ENCODE measurements at places on chromosomes 5 and 9.

GRCh38 chr9:2229109-2229721 is 214.1 kb downstream of the SMARCA2 start:
- no peak for DNase-seq

DNA sequence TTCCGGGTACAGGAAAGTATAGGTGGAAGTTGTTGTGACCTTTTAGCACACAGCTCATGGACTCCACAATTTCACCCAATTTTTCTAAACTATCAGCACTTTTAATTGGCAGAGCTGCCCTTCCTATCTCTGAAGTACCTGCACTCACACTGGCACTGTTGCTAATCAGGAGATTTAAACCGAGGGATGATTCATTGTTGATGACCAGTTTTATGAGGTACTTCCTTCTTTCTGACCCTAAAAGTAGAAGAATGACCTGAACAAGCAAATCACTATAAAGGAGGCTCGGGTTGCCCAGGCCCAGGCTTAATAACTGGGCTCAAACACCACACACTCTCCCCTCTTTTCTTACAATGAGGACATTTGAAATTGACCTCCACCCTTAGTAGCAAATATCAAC is 105.9 kb downstream of the KCNN2 start:
- peak; percentile 17 for DNase-seq

DNA sequence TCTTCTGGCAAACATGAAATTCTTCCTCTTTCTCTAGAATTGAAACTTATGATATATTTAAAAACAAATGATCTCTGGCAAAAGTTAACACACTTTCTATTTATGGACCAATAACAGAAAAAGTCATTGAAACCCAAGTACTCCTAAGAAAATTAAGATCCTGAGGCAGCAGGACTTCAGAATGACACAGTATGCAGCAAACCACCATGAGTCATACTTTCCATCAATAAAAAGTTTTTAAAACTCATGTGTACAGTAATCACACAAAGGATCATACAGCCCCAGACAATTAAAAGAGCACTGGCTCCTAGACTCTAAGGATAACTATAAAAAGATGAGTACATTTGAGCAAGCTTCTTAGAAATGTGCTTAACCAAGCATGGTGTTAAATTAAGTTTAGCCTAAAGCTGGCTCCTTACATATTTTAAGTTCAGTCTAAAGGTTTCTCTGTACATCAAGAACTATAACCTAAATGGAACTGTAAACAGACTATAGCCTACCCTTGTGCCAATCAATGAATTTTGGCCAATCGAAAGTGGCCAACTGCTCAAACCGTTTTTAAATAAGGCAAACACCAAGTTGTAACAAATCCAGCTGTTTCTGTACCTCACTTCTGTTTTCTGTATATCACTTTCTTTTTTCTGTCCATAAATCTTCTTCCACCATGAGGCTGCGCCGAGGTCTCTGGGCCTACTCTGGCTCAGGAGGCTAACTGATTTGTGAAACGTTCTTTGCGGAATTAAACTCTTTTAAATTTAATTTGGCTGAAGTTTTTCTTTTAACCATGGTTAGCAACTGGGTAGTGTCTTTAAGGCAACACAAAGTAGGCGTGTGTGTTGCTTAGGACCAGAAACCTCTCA is 232.1 kb upstream of the PIK3R1 start:
- DNase-seq: peak; percentile 71

DNA sequence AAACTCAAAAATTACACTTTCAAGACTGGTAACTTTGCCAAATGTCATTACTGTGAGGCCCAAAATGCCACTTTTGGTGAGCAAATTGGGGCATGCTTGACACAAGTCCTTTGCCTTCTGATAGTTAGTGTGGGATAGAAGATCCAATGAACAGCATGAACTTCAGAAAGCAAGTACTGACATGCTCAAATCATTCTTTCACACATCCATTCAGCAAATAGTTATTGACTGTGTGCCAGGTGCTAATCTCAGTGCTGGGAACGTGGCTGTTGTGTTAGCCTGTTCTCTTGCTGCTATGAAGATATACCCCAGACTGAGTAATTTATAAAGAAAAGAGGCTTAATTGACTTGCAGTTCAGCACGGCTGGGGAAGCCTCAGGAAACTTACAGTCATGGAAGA is 247.0 kb downstream of the CHSY3 start:
- peak; percentile 85 for DNase-seq

- DNase-seq: no peak
These were observed 16.4 kb downstream of the TENT4A start for GRCh38 chr5:6729386-6730310.

DNA sequence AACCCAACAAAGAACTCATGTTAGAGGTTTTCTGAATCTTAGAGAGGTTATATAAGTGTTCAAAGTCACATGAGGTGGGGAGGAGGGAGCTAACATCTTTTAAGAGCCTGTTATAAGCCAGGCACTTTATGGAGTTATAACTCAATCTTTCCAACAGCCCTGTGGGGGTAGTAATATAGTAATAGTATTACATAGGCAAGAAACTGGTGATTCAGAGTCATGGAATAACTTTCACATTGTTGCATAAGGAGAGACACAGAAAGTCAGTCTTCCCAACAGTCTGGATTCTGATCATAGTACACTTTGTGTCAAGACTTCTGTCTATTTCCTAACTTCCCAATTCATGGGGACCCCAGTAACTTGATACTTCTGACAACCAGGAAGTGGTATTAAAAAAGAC is 89.2 kb downstream of the ACER2 start:
- DNase-seq: peak; percentile 63

DNA sequence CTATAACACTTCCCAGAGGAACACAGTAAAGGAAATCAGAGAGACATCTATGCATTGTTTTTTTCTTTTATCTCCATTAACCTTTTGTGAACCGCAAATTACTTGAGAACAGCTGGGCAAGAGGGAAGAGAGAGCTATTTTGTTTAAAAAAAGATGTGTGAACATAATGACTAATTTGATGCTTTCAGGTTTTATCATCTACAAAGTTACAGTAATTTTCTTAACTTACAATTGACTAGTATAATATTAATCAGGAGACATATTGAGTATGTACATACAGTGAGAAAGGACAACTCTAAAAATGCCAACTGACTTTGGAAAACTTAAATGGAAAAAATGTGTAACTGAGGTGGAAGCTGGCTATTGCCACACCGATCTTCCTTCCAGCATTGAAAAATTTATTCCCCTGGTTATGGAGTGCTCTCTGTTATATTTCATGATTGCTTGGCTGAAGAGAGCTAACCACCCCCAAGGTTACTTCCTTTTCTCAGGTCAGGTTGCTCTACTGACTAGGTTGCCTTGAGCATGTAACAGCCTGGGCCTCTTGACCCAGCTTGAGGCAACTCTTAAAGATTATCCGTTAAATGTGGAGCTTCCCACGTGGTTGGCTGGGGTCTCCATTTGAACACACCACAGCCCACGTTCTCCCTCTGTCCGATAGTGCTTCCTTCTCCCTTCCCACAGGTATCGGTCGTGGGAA is 62.6 kb upstream of the C6 start:
- no peak for DNase-seq

- DNase-seq: no peak
These were observed 23.7 kb upstream of the CTNNAL1 start for GRCh38 chr9:109036744-109037680.

- peak; percentile 45 for DNase-seq
These were observed 5.7 kb upstream of the RARS1 start for GRCh38 chr5:168480601-168481000.

DNA sequence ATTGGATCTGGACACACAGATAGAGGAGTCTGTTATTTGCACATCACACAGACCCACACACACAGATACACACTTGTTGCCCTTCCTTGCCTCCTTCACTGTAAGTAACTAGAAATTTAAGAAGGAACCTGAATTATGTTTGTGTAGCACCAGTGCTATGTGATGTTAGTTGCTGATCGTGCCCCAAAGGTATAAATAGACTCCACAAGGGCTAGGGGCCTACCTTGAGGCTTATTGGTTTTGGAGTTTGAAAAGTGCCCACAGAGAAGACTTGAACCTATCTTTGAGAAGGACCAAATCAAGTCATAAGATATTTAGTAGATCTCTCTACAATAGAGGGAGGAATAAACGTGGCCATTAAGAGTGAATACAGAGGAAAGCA is 8.8 kb upstream of the TGFBI start:
- no peak for DNase-seq

GRCh38 chr9:119273984-119274665 is 95.1 kb downstream of the BRINP1 start:
- no peak for DNase-seq
